ENCODE measurements at places on chromosomes 16 and 17. TPM values are rescaled to one million over a fixed set of nuclear protein-coding genes. Genes with fewer than 3 reads are reported as not detected.

Gene RNU2-1
- total RNA-seq: not detected

Gene CD79B
- total RNA-seq: not detected

Gene HIRIP3
- total RNA-seq: 18.4 TPM

Gene ITGAX
- total RNA-seq: not detected

Gene TRPV3
- total RNA-seq: 3.6 TPM

Gene TMEM106A
- not detected for total RNA-seq

Gene CTNS
- 17.5 TPM for total RNA-seq

Gene NOD2
- total RNA-seq: not detected

Gene VMP1
- total RNA-seq: 277 TPM

Gene PITPNM3
- total RNA-seq: 7.1 TPM

Gene EME1
- 28.0 TPM for total RNA-seq

Gene BRIP1
- total RNA-seq: 13.8 TPM

Gene OGFOD1
- total RNA-seq: 46.4 TPM

Gene CBLN1
- not detected for total RNA-seq

Gene ADCY9
- 9.9 TPM for total RNA-seq

Gene MFSD6L
- total RNA-seq: not detected

Gene LLGL1
- total RNA-seq: 47.4 TPM

Gene MGAT5B
- 4.9 TPM for total RNA-seq

Gene LYRM1
- 35.1 TPM for total RNA-seq

Gene SPIRE2
- 12.3 TPM for total RNA-seq

Gene CCL16
- total RNA-seq: not detected

Gene AP1G1
- 51.2 TPM for total RNA-seq

Gene HIGD1B
- not detected for total RNA-seq

Gene DPEP2NB
- not detected for total RNA-seq

Gene SCGB1C2
- not detected for total RNA-seq

Gene GGT6
- total RNA-seq: not detected

Gene PRKCB
- not detected for total RNA-seq

Gene MYL11
- not detected for total RNA-seq
